ENCODE measurements at places on chromosomes 3 and 15.

GRCh38 chr3:56928379-56929068 lies 126.8 kb upstream of the ARHGEF3 start:
- DNase-seq: no peak

DNA sequence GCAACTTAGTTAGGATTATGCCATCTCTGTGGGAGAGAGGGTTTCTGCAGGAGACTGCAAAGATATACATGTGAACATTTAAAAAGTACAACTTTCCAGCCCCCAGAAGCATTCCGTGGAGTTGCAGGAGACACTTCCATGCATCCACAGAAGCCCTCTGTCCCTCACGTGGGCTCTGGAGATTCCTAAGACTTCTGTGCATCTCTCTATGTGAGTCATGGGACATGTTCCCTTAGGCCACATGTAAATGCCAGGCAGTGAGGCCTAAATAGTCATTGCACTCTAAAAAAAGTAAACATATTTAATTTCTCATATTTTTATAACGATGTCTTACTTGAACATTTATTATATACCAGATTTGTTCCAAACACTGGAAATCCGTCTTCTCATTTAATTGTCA lies 126.5 kb upstream of the ROPN1 start:
- DNase-seq: no peak

DNA sequence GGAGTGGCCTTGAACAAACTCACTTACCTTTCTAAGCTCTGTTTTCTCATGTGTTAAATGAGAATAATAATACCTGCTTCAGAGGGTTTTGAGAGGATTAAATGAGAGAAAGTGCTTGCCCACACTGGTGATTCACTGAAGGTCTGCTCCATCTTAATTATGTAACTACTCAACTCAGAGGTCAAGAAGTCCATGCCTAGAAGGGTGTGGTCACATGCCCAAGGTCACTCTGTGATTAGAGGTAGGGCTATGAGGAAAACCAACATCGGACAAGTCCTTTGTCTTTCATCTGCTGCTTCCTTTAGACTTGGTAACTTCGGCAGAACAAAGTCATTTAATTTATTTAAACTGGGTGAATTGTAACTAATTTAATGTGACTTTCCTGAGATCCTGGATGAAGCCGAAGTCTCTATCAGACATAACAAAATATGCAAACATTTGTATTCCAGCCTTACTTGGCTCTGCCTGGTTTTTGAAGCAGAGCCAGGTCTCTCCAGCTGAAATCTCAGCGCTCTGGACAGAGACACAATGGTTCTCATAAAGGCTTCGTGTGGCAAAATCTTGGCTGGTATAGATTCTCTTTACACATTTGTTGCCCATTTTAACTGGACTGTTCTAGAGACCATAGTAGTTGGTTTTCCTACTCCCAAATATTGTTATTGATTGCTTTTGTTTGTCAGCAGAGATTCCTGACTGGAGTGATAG lies 3.0 kb downstream of the CHRNA7 start:
- DNase-seq: no peak

DNA sequence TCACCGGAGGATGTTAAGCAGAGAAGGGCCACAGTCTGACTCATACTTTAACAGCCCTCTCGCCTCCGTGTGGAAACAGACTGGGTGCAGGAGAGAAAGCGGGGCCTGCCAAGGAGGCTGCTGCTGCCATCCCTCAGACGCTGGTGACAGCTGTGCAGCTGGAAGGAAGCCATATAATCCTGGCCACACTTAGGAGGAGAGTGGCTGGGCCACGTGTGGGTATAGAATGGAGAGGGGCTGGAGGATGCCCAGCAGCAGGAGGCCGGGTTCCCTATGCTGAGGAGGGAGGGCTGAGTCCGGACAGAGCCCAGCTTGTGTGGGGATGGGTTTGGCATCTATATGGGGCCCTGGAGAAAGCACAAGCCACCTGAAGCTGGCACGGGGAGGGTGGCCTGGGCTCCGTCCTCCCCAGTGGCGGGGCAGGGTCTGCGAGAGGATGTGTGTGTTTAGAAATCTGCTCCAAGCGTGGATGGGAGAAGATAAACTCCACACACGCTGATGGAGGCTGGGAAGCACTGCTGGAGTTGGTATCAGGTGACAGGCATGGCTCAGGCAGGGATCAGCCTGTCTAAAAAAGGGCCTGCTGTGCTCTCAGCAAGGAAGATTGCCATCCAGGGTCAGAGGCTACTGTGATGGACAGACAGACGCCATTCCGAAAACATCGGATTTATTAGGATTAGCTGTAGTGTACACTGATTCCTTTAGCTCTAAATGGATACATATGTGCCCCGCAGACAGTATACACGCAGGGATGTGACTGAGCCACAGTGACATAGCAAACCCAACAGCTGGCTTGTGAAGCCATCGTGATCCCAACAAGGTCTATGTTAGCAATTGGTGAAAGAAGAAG lies 15.9 kb downstream of the ABTB1 start:
- DNase-seq: no peak
